ENCODE measurements at places on chromosomes 2 and 18. TPM values are rescaled to one million over a fixed set of nuclear protein-coding genes. Genes with fewer than 3 reads are reported as not detected.

GRCh38 chr2:238362626-238363025 is 42.3 kb downstream of the TRAF3IP1 start:
- H3K27ac ChIP-seq: no peak overlapping the region
- no peak for DNase-seq
- H3K4me1 ChIP-seq: no peaks in the 10 kb centered on the region
- H3K4me3 ChIP-seq: no peak overlapping the region
- peaks cover 13% of the 10 kb centered on the region for H3K36me3 ChIP-seq

Gene HOXD9
- 3.6 TPM for total RNA-seq

DNA sequence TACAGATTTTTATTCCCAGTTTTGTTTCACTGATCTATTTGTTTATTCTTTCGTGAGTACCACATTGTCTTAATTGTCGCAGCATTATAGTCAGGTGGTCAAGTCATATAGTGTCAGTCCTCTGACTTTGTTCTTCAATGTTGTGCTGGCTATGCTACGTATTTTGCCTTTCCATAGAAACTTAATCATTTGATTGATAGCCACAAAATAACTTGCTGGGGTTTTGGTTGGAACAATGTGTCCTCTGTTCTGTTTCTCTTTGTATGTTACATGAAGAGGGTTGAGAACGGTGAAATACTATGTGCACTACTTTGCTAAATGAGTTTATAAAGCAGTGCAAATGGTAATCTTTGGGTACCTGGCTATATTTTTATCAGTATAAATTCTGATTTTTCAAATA is 64.9 kb upstream of the TTC27 start:
- no peak overlapping the region for H3K4me3 ChIP-seq
- H3K4me1 ChIP-seq: no peaks in the 10 kb centered on the region
- no peaks in the 10 kb centered on the region for H3K27me3 ChIP-seq
- H3K27ac ChIP-seq: no peak overlapping the region

Gene BBS5
- total RNA-seq: 11.4 TPM

- no peak overlapping the region for H3K27ac ChIP-seq
- H3K36me3 ChIP-seq: no peaks in the 10 kb centered on the region
Observed at GRCh38 chr2:114729026-114729425, 286.6 kb downstream of the DPP10 start.

- no peaks in the 10 kb centered on the region for H3K27me3 ChIP-seq
- H3K27ac ChIP-seq: no peak overlapping the region
- no peak for DNase-seq
- no peaks in the 10 kb centered on the region for H3K4me1 ChIP-seq
- no peaks in the 10 kb centered on the region for H3K36me3 ChIP-seq
- H3K4me3 ChIP-seq: no peak overlapping the region
Observed at GRCh38 chr2:213451542-213452239, 167.4 kb downstream of the SPAG16 start.

Gene ASB18
- total RNA-seq: not detected

DNA sequence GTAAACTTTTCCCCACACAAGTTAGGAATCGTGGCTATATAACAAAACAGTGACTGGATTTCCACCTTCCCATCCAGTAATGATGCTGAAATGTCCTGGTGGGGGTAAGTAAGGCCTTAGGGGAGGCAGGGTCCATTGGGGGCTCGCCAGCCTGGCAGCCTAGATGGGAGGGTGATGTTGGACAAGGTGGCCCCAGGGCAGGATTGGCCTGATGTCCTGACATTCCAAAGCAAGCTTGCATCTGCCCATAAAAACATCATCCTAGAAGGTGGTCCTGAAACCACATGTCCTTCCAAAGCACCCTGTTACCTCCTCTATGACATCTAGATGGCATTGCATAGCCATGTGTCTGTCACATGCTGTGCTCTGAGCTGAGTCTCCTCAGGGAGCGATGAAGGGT is 54.1 kb upstream of the RAB6C start:
- H3K27ac ChIP-seq: no peak overlapping the region
- no peak overlapping the region for H3K4me3 ChIP-seq
- DNase-seq: no peak
- H3K4me1 ChIP-seq: peaks cover 12% of the 10 kb centered on the region

Gene REG1A
- total RNA-seq: 2.2 TPM

- no peak for DNase-seq
- H3K4me3 ChIP-seq: no peak overlapping the region
- H3K36me3 ChIP-seq: no peaks in the 10 kb centered on the region
- no peaks in the 10 kb centered on the region for H3K4me1 ChIP-seq
- H3K27me3 ChIP-seq: no peaks in the 10 kb centered on the region
Observed at GRCh38 chr2:81528852-81529480, 1224.4 kb upstream of the LRRTM1 start.

DNA sequence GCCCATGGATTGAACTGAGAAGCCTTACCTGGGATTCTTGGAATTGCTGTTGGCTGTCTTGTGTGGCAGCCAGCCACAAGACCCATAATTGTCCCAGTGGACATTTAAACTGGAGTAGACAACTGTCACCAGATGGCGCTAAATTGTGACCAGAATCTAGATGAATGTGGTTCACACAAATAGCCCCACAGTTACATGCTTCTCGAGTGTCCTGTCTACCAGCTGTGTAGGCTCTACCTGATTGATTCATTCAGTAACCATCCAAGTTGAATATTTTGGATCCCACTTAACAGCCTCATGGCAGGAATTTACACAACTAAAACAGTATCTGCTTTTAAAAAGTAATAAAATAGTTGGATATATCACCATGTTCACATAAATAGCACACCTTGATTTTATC is 73.2 kb downstream of the MAP4K4 start:
- no peak overlapping the region for H3K4me3 ChIP-seq
- no peak overlapping the region for H3K27ac ChIP-seq
- H3K27me3 ChIP-seq: no peaks in the 10 kb centered on the region

Gene IL36G
- total RNA-seq: not detected

DNA sequence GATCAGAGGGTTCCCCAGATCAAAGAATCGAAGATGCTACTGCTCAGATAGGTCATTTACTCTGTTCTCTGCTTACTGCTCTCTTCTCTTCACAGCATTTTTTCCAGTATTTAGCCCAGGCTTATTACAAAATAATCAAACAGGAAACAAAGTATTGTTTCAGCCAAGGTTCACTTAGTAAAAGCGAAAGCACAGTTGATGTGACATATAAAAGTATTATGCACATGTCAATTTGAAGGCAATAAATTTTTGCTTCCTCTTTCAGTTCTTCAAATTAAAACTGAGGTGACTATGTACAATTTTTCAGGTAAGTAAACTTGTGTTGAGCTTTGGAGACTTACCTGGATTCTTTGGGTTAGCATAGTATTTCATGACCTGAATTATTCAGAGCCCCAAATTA is 262.8 kb upstream of the CHST9 start:
- DNase-seq: no peak
- peak overlapping the region; percentile 59 for H3K27ac ChIP-seq
- H3K36me3 ChIP-seq: no peaks in the 10 kb centered on the region

Gene TTL
- total RNA-seq: 29.8 TPM

Gene CGREF1
- total RNA-seq: 0.49 TPM

Gene SLC9A4
- not detected for total RNA-seq

GRCh38 chr2:174522553-174522952 is 35.7 kb upstream of the GPR155 start:
- H3K27me3 ChIP-seq: no peaks in the 10 kb centered on the region
- H3K36me3 ChIP-seq: no peaks in the 10 kb centered on the region
- DNase-seq: no peak
- peaks cover 35% of the 10 kb centered on the region for H3K4me1 ChIP-seq
- peak overlapping the region; percentile 56 for H3K27ac ChIP-seq

Gene MYOM1
- total RNA-seq: 2.1 TPM

DNA sequence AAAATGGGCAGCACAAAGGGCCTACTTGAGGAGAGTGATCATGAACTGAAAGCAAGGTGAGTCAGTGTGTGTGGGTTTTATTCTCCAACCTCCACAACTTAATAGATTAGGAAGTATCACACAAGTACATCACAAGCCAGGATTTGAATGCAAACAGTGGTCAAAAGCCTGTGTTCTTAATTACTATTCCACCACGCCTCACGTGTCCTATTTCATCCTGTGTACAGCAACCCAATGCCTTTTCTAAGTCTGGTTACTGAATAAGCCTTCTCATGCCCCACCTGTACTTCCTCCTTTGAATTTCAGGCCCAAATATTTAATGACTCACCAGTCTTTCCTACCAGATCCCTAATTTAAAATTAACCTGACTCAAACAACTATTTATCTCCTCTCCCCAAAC is 755.7 kb upstream of the SLC8A1 start:
- H3K4me3 ChIP-seq: no peak overlapping the region
- H3K27ac ChIP-seq: no peak overlapping the region
- no peaks in the 10 kb centered on the region for H3K4me1 ChIP-seq
- no peaks in the 10 kb centered on the region for H3K36me3 ChIP-seq
- DNase-seq: no peak
- H3K27me3 ChIP-seq: no peaks in the 10 kb centered on the region

GRCh38 chr2:241776336-241777169 is at the start of gene GAL3ST2:
TSS of gene GAL3ST2 (plus strand) at chr2:241776822. CDS start at chr2:241776956, 134 bp downstream.
- H3K4me1 ChIP-seq: peaks cover 20% of the 10 kb centered on the region
- H3K36me3 ChIP-seq: no peaks in the 10 kb centered on the region
- no peak within 1 kb of the TSS for H3K4me3 ChIP-seq

Gene SCG2
- 0.34 TPM for total RNA-seq

Gene STON1
- total RNA-seq: 19.6 TPM

- peaks cover 19% of the 10 kb centered on the region for H3K4me1 ChIP-seq
- no peaks in the 10 kb centered on the region for H3K36me3 ChIP-seq
- H3K4me3 ChIP-seq: peak overlapping the region; percentile 32
- no peaks in the 10 kb centered on the region for H3K27me3 ChIP-seq
Observed at GRCh38 chr2:40511661-40512213, 59.8 kb upstream of the SLC8A1 start.
